ENCODE measurements at places on chromosomes 16 and 17.

- no peak for DNase-seq
Observed at GRCh38 chr16:87241137-87241771, 75.9 kb downstream of the C16orf95 start.

DNA sequence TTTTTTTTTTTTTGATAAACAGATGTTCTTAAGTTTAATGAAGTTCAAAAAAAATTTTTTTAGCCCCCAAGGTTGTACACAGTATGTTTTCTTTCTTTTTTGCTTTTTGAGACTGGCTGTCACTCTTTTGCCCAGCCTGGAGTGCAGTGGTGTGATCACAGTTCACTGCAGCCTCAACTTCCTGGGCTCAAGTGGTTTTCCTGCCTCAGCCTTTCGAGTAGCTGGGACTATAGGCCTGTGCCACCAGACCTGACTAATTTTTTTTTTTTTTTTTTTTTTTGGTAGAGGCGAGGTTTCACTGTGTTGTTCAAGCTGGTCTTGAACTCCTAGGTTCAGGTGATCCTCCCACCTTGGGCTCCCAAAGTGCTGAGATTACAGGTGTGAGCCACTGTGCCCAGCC, 12.8 kb downstream of the ITGAE start:
- no peak for DNase-seq

DNA sequence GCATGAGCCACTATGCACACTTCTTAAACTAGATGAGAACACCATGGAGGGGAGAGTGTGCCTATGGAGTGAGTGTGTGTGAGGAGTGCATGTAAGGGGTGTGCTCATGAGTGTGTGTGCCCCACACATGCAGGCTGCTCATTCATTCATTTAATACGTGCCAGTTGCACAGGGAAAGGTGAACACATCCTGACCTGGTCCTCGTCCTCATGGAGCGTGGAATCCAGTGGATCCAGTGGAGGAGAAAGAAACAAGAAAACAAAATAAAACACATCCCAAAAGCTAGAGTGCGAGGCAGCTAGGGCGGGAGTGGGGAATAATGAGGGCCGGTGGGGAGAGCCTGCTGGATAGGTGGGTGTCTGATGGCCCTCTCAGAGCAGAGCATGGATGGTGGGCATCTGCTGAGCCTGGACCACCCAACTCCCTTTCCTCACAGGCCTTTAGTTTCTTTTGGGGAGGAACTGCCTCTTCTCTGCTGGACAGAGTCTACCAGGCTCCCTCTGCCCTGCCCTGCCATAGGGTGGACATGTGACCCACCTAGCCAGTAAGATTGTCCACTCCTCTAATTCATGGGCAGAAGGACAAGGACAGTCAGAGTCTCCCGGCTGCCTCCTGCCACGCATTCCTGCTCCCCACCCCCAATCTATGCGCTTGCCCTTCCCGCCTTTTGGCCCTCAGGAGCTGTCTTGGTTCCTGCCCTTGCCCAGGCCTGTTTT, 204.3 kb downstream of the RAB11FIP4 start:
- DNase-seq: no peak

GRCh38 chr17:30947796-30948195, 23.0 kb upstream of the RNF135 start:
- DNase-seq: no peak

- DNase-seq: no peak
Observed at GRCh38 chr16:87207509-87207908, 109.7 kb downstream of the C16orf95 start.

GRCh38 chr17:78474614-78475146, 96.2 kb downstream of the PGS1 start:
- no peak for DNase-seq

- no peak for DNase-seq
Observed at GRCh38 chr16:57507136-57508034, 21.1 kb upstream of the DOK4 start.

DNA sequence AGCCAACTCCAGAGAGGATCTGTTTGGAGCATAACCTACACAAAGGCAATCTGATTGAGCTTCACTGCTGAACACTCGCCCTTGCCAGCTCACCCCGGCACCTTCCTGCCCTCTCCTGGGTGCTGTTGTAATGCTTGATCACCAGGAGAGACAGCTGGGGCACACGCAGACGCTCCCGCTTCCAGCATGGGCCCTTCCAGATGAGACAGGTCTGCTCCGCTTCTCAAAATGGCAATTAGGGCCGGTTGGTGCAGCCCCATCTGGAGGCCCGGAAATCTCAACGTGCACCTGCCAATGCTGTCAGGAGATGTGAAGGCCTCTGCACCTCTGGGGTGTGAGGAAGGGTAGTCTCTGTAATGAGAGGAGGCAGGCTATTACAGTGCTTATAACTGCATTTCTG, 206.1 kb downstream of the ABCC12 start:
- DNase-seq: no peak

DNA sequence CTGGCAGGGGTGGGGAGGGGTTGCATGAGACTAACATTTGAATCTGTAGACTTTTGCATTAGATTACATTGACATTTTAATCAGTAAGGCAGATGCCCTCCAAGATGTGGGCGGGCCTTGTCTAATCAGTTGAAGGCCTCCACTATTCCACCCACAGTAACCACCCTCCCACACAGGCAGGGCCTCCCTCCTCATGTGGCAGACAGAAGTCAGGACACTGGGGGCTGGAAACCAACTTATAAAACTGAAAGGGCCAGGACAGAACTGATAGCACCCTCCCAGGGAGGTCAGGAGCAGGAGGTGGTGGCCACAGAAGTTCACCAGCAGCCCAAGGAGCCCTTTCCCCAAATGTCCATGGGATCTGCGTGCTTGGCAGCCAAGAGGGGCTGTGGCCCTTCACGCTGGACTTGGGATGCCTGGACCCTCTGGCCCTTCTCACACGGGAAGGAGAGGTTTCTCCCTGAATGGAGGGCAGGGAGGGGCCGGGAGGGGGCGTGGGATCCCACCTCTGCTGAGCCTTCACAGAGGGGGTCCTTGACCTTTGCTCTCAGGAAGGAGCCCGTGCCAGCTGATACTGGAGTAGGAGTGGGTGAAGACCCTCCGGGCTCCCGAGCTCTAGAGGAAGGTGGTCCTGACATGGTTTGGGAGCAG, 4.6 kb downstream of the PYCR1 start:
- peak; percentile 20 for DNase-seq

DNA sequence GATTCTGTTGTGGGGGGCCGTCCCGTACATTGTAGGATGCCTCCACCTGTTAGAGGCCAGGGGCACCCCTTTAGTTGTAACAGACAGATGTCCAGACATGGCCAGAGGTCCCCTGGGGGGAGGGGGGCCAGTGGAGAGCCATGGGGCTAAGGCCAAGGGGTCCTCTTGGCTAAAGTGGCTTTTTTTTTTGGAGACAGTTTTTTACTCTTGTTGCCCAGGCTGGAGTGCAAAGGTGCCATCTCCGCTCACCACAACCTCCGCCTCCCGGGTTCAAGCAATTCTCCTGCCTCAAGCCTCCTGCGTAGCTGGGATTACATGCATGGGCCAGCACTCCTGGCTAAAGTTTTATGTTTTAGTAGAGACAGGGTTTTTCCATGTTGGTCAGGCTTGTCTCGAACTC, 229.0 kb downstream of the CPPED1 start:
- no peak for DNase-seq

DNA sequence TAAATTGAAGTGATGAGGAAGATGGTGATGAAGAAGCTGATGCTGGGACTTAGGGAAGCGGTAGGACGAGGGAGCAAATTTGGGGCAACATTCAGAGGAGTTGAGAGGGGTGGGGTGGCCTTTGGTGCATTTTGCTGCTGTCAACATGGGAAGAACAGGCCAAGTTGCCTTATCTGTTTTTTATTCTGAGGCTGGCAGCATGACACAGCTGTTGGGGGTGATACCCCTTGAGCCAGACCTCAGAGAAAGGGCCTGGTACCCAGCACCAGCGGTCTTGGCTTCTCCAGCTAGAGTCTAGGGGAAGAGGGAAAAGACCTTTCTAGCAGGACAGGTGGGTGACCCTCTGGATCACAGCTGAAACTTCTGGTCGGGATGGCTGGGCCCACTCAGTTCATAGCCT, 4.6 kb downstream of the IGFBP4 start:
- DNase-seq: no peak

- DNase-seq: no peak
Observed at GRCh38 chr16:49120631-49121030, 161.0 kb downstream of the CBLN1 start.

DNA sequence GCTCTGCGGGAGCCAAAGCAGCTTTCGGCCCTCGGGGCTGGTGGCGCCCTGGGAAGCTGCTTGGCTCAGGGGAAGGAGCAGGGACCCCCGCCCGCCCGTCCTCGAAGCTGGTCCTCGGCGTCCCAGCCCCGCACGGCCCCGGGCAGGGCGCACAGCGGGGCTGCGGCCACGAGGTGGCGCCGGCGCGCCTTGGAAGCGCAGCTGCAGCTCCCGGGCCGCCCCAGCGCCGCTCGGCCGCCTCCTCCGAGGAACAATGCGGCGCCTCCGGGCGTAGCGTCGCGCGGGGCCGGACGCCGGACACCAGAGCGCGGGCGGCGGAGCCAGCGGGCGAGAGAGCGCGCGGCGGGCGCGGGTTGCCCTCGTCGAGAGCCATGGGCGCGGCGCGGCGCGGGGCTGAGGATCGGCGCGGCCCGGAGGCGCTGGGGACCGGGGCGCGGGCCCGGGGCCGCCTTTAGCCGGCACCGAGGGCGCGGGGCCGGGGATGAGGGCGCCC, at the start of gene MGAT5B:
Gene MGAT5B (plus strand): TSS at position 229 of the 493 bp plus-strand sequence. CDS start 626 bp downstream, outside the sequence.
- peak; percentile 94 for DNase-seq

DNA sequence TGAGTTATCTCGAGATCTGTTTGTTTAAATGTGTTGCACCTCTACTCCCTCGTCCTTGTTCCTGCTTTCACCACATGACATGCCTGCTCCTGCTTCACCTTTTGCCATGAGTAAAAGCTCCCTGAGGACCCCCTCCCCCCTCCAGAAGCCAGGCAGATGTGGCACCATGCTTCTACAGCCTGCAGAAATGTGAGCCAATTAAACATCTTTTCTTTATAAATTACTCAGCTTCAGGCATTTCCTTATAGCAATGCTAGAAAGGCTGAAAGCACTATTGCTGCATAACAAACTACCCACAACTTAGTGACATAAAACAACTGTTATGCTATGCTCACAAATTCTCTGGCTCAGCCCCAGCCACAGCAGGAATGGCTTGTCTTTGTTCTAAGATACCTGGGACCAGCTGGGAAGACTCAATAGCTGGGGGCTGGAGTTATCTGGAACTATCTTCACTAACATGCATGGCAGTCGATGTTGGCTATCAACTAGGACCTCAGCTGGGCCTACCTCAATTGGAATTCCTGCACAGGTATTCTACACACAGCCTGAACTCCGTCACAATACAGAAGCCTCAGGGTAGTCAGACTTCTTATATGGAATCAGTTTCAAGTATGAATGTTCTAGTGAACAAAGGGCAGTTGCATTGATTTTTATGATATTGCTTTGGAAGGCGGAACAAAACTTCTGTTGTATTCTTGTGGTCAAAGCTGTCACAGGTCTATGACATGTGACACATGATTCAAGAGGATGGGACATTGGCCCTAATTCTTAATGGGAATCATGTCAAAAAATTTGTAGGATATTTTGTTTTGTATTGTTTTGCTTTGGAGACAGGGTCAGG, 186.0 kb upstream of the PIRT start:
- DNase-seq: no peak

All from OCI-LY7 (cell line).